OCI-LY7 (cell line): ENCODE measurements at places on chromosomes 12 and 14. TPM values are rescaled to one million over a fixed set of nuclear protein-coding genes. Genes with fewer than 3 reads are reported as not detected.

DNA sequence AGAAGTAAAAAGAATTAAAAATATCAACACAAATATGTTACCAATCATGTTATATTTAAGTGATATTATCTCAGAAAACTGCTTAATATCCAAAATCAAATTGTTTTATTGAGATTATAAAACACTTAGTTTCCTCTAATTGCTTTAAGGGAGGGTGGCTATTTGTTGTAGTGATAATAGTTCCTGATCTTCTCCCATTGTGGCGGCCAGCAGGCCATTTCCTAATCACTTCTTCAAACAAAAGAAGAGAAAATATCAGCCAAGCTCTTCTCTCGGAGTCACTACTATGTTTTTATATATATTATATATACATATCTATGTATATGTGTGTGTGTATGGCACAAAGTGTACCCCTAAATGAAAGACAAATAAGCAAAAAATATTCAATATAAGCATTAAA, 31.5 kb downstream of the ERO1A start:
- no peak for DNase-seq

The GLT8D2 gene
- total RNA-seq, result not detected in 2 replicates

The TAS2R30 gene
- total RNA-seq, result 6.0 and 6.5 TPM in 2 replicates

DNA sequence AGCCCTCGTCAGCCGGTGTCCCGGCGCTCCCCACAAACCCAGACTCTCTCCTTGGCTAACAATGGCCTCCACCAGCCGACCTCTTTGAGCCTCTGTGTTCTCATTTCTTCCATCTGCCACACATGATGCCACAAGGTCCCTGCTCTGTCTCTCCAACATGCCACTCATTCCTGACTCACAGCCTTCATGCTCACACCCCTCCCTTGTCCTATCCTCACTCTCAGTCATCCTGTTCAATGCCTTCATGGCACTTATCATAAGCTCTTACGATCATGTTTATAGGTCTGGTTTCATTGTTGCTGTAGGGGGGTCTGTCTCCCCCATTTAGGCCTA, 9.6 kb upstream of the SERPINA11 start:
- no peak for DNase-seq

GRCh38 chr12:132619386-132620112, 973 bp downstream of the P2RX2 start:
- no peak for DNase-seq

- DNase-seq, result no peak
Observed at GRCh38 chr12:55970775-55971174, 3.1 kb upstream of the RAB5B start.

- no peak for DNase-seq
Observed at GRCh38 chr12:13169272-13169671, 27.3 kb upstream of the EMP1 start.

GRCh38 chr14:56896922-56897321, 86.6 kb upstream of the OTX2 start:
- no peak for DNase-seq
